ENCODE measurements at places on chromosomes 12 and 14.

DNA sequence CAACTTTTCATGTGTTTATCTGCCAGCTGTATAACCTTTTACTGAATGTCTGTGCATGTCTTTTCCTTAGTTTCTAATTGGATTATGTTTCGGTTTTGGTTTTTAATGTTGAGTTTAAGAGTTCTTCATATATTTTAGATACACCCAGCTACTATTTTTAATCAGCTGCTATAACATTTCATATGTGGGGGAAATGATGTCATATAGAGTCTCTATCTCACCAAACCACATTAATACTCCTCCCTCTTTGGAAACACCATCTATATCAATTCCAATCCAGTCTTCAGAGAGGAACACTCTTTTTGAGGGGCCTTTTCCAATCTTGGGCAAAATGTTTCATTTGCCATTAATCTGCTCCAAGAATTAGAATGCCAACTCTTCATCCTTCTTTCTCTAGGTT is 28.5 kb upstream of the GCH1 start:
- no peak for DNase-seq

- no peak for DNase-seq
These were observed 224.4 kb downstream of the SPTSSA start for GRCh38 chr14:34237677-34238076.

DNA sequence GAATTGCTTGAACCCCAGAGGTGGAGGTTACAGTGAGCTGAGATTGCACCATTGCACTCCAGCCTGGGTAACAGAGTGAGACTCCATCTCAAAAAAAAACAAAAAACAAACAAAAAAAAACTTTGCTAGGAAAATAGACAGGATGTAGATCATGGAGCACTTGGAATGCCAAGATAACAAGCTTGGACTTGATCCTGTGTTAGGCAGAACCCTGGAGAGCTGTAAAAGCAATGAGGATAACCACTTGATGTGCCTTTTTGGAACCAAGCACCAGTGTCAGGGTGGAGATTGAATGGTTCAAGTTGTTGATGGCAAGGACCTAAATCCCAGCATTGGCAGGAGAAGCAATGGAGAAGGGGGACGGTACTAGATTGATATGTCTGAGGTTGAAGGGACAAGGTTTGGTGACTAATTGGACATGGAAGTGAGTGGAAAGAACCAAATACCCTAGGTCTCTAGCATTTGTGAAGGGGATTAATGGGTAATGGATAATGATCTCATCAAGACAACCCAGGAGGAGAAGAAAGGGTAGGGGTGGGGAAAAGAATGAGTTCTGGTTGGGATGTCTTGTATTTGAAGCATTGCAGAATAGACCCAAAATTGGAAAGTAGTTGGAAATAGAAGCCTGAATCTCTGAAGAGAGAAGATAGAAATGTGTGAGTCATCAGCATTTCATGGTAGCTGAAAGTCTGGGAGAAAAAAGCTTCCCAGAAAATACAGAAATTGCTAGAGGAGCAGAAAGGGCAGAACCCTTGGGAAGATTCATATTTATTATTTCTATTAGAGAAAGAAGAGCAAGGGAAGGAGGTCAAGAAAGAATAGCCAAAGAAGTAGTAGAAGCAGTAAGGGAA is 176.7 kb downstream of the NUAK1 start:
- no peak for DNase-seq

DNA sequence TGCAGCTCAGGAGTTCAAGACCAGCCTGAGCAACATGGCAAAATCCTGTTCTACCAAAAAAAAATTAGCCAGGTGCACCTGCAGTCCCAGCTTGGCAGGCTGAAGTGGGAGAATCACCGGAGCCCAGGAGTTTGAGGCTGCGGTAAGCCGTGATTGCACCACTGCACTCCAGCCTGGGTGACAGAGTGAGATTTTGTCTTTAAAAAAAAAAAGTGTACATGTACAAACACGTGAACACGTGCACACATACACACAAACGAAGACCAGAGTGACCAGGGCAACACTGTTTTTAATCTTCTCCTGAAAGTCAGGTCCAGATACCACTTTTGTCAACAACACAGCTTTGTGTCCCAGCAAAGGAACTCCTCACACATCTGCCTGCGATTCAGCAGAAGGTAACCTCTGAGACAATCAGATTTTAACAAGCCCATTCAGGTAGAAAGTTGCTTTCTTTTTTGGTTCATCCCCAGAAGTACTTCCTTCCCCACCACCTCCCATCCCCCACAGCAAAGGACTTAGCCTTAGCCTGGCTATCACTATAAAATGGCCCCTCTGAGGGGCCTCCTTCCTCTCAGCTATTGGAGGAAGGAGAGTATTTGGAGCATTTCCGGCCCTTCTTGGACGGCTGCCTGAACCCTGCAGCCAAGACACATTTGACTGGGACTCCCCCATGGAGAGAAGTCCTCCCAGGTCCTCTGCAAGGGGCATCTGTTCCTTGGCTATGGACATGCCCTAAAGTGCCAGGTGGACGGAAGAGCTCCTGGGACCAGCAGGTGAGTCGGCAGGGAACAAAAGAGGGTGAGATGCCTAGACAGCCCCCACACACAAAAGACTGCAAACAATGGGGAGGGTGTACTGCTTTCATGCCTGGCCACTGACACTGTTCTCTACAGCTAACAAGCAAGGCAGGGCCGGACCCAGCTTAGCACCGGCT is 9.8 kb downstream of the CTDSP2 start:
- DNase-seq: no peak

DNA sequence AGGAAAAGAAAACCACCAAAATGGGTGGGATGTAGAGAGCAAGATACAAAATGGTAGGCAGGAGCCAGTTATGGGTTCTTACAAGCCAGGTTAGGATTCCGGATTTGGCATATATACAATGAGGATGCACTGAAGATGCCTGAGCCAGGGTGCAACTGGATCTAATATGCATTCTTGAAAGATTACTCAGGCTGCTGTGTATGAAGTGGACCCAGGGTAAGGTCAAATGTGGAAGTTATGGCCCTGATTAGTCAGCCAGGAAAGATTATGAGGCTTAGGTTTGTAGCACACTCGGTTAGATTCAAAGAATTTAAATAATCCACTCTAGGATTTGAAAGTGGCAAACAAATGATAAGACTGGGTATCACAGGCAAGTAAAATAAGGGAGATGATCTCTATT is 1750.7 kb upstream of the FLRT2 start:
- no peak for DNase-seq

GRCh38 chr12:65620046-65620445 is 204.2 kb upstream of the HMGA2 start:
- DNase-seq: no peak

GRCh38 chr14:68650404-68650994 is 142.4 kb downstream of the ZFP36L1 start:
- DNase-seq: no peak

- DNase-seq: peak; percentile 79
These were observed 17.6 kb upstream of the RNASE3 start for GRCh38 chr14:20873370-20874177.

GRCh38 chr14:34135492-34135891 is 184.6 kb upstream of the EGLN3 start:
- no peak for DNase-seq

DNA sequence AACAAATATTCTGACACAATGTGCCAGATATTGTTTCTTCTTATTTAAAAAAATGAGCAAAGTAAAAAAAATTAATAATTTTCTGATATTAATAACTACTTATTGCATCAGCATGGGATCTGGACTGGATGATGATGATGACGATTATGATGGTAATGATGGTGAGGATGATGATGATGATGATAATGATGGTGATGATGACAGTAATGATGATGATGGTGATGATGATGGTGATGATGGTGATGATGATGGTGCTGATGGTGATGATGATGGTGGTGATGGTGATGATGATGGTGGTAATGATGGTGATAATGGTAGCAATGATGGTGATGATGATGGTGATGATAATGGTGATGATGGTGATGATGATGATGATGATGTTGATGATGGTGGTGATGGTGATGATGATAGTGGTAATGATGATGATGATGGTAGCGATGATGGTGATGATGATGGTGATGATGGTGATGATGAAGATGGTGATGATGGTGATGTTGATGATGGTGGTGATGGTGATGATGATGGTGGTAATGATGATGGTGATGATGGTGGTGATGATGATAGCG is 94.0 kb downstream of the SRRM4 start:
- DNase-seq: no peak

DNA sequence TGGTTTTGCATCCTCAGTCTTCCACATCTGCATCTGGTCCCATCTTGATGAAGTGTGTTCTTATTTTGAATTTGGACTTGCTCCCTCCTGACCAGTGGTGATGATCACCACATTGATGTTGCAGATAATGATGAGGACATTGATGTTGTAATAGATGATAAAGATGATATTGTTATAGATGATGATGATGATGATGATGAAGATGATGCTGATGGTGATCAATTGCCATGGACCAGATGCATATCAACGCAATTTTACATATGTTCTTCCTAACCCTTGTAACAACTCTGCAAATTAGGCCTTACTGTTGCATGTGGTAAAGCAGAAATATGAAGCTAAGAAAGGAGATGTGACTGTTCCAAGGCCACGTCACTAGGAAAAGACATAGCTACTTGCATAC is 380.3 kb upstream of the TBX3 start:
- no peak for DNase-seq

DNA sequence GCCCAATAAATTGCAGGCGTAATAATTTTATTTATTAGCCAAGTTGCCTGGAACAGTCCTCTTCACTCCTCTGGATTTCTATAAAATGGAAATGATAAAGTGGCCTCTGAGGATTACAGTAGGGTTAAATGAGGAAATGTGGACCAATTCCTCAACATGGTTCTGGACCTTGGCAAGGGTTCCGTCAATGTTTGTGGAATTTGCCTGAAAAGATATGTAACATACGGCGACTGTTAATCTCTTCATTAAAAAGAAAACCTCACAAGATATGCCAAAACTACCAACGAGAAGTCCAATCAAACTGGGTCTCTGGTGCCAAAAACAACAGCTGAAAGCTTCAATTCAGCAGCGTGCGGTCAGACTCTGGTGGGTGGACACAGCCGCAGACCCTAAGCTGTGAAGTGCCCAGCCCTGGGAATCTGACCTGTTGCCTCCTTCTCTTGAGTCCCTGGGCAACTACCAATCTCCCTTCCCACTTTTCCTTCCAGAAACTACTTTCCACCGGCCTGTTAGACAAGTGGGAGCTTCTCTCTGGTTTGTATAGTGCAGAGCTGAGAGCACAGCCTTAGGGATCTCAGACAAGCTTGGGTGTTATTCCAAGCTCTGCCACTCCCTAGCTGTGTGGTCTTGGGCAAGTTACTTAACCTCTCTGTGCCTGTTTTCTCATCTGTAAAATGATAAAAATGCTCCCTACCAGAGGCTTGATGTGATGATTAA is 190.5 kb upstream of the GSC start:
- DNase-seq: no peak

- DNase-seq: no peak
These were observed 39.1 kb downstream of the TSPAN9 start for GRCh38 chr12:3116106-3116844.

DNA sequence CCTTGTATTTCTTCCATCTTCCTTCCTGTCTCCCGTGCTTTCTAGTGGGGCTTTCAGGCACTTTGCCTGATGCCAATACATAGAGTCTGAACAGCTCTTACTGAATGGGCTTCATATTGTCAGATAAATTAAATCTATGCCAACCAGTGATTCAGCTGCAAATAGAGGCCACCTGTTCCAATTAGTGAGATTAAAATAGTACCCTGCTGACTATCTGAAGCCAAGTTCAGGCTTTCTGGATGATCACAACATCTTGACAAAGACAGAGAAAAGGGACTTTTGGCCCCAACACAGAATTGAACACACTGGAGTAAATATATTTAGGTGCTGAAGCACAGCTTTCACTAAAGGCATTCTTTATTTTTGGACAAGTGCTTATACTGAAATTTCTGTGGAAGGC is 11.8 kb downstream of the TMCC3 start:
- DNase-seq: no peak
